Fibroblast of skin of right quadriceps (primary cell): ENCODE measurements at places on chromosomes 1 and 21.

GRCh38 chr21:36981977-36982700, 15.7 kb upstream of the HLCS start:
- DNase-seq: no peak

GRCh38 chr1:235503403-235504121, 690 bp downstream of the B3GALNT2 start:
- DNase-seq: peak; percentile 41

DNA sequence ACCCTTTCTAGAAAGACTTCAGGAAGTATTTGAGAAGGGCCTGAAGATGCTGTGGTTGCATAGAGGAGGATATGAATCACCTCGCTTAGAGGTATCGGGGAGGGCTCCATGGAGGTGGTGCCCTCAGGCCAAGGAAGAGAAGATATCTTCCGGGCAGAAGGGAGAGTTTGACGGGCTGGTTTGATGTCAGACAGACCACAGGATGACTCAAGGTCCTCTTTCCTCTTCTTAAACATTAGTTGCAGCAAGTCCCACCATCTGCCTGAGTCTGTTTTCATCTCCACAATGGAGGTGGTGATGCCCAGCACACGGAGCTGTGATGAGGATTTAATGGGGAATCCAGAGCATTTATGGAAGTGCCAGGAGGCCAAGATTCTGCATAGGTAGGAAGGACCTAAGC, 25.1 kb upstream of the RUNX3 start:
- DNase-seq: peak; percentile 69

GRCh38 chr1:70075761-70076160, 129.6 kb downstream of the LRRC40 start:
- DNase-seq: peak; percentile 16

GRCh38 chr1:212366901-212367300, 47.8 kb downstream of the PACC1 start:
- DNase-seq: no peak

- DNase-seq: peak; percentile 82
Observed at GRCh38 chr1:25204797-25205480, 27.4 kb downstream of the SYF2 start.

DNA sequence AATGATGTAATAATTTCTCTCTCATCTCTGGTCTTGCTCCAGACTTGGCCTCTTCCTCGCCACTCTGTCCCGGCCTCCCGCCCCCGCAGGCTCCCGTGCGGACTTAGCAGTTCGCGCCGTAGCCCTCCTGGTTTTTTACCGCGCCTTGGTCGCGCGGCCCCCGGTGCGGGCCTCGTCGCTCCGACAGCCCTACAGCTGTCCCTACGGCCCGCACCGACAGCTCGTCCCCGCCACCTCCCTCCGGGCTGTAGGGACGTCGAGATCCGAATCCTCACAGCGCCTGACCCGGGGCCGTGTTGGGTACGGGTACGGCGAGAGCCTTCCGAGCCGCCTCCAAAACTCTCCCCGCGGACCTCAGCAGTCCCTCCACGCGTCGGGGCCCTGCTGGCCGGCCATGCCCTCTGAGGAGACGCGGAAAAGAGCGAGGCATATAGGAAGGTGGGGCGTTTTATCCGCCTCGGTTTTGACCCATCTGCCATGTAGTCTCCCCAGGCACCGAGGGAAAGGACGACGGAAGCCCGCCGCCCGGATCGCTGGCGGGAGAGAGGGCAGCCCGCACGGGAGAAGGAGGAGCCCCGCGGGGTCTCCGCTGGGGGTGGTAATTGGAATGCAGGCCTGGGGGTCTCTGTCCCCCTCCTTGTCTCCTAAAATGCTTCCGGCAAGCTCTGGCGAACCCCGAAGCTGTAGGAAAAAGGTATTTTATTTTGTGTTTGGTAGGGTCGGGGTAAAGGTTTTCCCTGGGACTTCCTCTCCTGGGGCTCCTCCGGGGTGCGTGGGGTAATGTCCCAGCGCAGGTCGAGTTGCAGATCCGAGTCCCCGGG, 3.3 kb downstream of the LHX4 start:
- DNase-seq: no peak

DNA sequence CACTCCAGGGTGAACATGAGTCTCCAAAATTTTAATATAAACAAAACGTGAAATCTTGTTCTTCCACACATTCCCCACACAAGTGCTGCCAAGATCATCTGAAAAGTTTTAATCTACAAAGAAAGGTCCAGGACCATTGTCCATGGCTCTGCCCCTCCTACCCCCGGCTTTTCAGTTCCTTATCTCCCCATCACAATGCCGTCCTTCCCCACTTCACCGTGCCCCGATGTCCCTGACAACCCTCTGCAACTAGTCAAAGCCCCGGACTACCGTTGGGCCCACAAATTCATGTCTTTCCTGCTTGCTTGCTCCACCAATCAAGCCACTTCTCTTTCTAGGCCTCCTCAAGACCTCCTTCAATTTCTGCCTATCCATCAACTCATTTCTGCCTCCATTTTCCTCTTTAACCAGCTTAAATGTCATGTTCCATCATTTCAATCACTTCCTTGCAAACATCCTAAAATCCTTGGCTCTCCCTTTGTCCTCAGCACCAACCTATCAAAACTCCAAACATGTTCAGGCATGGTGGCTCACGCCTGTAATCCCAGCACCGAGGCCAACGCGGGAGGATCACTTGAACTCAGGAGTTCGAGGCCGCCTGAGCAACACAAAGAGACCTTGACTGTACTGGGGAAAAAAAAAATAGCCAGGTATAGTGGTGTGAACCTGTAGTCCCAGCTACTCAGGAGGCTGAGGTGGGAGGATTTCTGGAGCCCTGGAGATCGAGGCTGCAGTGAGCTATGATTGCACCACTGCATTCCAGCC, 14.0 kb upstream of the BMP8B start:
- no peak for DNase-seq

GRCh38 chr1:93740601-93741031, 59.0 kb upstream of the BCAR3 start:
- peak; percentile 39 for DNase-seq

- DNase-seq: no peak
Observed at GRCh38 chr1:237199026-237199425, 157.0 kb downstream of the RYR2 start.

- no peak for DNase-seq
Observed at GRCh38 chr1:7516341-7516740, 254.8 kb upstream of the VAMP3 start.

DNA sequence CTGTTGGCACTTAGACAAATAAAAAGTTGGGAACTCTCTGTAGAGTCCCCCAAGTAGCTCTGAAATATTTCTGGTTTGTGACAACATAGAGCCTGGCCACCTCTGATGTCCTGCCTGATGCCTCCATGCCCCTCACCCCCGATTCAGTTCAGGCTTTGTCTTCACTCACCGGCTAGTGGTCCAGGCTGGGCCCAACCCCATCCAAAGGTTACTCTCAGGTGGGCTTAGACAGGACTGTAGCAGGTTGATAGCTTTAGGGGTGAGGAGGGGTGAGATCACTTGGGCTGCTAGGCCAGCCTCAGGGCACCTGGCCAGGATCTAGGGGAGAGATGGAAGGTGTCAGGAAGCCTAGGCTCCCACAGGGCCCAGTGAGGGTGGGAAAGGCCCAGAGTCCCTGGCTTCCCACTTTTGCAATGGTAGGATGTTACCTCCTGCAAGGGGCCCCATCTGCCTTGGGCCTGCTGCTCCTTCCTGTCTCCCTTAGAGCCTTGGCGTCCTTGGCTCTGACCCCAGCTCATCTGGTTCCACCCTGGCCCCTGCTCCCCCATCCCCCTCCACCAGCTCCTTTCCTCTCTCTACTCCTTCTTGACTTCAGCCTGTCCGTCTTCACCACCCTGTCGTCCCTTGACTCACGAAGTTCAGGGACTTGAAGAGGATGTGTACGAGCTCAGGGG, 6.7 kb downstream of the EPS8L3 start:
- DNase-seq: no peak

DNA sequence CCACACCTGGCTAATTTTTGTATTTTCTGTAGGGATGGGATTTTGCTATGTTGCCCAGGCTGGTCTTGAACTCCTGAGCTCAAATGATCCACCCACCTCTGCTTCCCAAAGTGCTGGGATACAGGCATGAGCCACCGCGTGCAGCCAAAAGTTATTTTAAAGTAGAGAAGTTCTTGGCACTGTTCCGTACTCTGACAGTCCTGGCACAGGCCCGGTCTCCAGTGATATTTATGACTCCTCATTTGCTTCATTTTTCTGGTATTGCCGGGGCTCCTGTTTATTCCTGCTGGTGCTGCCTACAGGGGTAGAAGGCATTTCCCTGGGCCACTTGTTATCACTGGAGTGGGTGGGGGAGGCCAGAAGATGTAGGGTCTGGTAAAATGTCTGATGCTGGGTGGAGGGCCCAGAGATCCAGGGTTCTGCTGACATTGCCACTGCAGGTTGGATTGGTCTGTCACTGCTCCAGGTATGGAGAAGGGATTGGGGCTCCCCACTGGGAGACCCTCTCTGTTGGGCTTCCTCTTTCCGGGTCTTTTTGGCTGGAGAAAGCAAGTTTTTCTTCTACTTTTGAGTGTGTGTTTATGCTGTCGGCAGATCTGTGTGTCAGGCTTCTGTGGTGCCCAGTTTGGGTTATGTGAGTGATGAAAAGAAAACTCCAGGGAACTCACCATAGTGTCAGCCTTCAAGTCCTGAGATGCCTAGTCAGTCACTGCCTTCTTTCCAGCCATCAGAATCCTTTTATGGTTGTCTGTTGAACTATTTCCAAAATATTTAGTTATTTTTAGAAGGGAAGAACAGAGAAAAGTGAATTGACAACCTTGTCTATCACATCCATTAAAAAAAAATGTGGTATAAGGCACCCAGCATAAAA, 4.5 kb downstream of the MROH7 start:
- DNase-seq: no peak

DNA sequence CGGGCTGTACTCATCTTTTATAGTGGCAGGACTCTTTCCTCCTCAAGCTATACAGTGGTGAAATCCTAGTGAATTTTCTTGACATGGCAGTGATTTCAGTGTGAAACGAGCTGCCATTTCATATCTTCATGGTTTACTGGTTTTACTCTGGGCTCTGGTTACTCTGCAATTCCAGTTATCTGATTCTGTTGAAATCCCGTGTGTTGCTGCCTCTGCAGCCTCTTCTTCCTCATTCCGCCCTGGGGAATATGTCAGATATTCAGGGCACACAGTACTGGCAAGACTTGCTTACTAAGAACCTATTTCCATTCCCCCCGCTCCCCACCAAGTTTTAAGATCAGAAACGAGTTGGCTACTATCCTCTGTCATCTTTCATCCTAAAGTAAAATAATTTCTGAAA, 7.9 kb upstream of the OR2B11 start:
- DNase-seq: no peak

- no peak for DNase-seq
Observed at GRCh38 chr1:71222668-71223067, 141.8 kb upstream of the ZRANB2 start.

GRCh38 chr21:33834801-33835500, 80.7 kb downstream of the ATP5PO start:
- no peak for DNase-seq

DNA sequence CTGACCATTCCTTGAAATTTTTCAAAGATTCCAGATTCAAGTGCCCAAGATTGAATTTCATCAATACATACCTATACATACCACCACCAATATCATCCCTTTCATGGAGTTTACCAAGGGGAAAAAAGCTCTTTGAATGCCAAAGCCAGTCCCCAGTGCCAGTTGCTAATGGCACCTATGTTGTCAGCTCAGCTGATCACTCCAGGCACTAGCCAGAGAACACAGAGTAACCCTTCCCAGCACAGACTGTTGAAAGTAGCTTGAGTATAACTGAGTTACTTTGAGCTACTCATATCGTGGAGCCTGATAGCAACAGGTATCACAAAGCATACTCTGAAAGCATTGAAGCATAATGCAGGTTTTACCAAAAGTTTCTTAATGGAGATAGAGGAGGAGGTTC, 133.9 kb upstream of the NFIA start:
- DNase-seq: no peak

- DNase-seq: no peak
Observed at GRCh38 chr1:230153641-230154296, 86.7 kb downstream of the GALNT2 start.

- no peak for DNase-seq
Observed at GRCh38 chr1:66731170-66731865, 20.9 kb upstream of the DYNLT5 start.

DNA sequence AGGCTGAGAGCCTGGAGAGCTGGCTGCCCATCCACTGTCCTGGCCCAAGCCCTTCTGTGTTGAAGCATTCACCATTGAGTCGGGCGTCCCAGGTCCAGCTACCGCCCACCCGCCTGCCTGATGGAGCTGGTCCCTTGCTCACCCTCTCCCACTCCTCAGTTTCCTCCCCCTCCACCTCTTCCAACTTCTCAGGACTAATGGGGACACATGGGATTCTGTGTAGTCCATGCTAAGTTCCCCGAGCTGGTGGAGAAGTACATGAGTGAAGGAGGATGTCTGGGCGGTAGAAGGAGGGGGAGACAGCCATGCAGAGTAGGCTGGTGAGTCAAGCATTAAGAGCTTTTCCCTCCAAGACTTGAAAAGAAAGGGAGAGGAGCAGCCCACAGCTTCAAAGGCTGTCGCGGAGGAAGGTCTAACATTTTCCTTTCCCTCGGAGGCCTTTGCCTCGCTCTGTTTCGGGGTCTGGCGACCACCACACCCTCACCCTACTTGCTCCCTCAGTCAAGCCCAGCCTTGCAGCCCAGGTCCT, 561 bp downstream of the SLC26A9 start:
- no peak for DNase-seq

DNA sequence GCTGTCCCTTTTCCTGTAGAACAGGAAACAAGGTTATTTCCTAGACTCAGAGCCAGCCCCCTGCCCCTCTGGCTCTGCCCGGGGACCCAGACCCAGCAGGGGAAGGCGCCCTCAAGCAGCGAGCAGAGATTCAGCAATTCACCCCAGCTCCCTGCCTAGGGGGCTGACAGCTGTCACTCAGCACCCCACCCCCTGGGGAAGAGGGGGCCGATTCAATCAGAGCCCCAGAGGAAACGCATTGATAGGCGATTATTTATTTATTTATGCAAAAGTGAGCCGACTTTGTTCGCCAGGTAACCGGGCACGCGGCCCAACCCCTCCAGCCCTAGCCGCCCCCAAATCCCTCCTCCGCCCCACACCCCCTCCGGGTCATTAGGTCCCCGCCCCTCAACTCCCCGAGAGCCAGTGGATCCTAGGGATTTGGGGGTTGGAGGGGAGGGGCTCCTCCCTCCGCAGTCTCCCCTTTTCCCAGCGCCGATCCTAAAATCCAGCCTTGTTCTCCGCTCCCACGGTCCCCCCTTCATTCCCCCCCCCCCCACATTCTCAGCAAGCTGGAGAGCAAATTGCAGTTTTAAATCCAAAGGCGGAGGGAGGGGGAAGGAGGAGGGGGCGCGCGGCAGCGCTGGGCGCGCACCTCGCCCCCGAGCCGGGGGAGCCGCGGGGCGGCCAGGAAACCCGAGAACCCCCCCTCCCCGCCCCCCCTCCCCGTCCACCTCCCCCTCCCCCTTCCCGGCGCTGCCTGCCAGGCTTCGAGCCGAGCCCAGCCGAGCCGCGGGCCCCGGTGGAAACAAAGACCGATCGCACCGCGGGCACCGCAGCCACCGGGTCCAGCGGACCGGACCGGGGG, 1.3 kb downstream of the AHDC1 start:
- DNase-seq: peak; percentile 42

- peak; percentile 33 for DNase-seq
Observed at GRCh38 chr21:43657355-43658087, 1.8 kb downstream of the HSF2BP start.
